ENCODE measurements at places on chromosomes 6 and 20.

DNA sequence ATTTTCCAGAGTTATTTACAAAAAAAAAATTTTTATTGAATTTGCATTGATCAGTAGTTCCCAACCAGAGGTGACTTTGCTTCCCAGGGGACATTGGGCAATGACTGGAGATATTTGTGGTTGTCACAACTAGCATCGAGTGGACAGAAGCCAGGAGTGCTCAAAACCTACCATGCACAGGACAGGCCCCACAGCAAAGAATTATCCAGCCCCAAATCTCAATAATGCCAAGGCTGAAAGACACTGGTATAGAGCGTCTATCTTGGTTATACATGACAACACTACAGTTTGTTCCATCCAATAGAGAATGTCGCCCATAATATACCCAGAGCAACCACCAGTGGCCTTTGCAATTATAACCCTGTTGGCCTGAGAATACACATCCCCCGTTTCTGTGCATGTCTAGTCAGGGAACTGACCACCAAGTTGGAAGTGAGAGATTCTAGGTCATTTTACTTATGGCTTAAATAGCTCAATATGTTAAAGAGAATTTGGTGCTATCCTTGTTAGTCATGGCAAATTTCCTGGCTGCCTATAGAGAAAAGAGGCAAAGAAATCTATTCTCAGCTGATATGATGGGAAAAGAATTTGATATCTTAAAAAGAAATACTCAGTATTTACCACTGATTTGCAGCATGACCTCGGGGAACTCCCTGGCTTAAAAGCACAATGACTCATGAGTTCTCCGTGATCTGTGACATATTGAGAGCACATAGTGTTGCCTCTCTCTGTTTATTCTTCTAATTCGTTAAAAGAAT is 76.0 kb upstream of the ADTRP start:
- peak; percentile 85 for DNase-seq

- DNase-seq = no peak
Observed at GRCh38 chr6:167572841-167573271, 248.0 kb downstream of the TTLL2 start.

GRCh38 chr20:1674361-1674760 is 16.8 kb upstream of the SIRPG start:
- DNase-seq = no peak

DNA sequence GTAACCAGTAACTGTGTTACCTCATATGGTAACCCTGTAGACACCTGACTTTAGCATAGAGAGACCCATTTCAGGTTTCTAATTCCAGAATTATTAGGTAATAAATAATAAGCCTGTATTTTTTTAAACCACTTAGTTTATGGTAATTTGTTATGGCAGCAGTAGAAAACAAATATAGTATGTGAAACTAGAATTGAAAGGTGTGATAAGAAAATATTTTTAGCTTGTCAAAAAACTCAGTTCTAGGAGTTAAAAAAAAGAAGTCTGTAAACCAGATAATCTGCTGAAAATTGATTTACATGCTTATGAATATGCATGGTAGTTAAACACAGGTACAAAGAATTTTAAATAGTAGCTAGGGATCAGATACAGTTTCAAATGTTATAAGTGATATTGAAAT is 695.0 kb upstream of the GJE1 start:
- DNase-seq = no peak

DNA sequence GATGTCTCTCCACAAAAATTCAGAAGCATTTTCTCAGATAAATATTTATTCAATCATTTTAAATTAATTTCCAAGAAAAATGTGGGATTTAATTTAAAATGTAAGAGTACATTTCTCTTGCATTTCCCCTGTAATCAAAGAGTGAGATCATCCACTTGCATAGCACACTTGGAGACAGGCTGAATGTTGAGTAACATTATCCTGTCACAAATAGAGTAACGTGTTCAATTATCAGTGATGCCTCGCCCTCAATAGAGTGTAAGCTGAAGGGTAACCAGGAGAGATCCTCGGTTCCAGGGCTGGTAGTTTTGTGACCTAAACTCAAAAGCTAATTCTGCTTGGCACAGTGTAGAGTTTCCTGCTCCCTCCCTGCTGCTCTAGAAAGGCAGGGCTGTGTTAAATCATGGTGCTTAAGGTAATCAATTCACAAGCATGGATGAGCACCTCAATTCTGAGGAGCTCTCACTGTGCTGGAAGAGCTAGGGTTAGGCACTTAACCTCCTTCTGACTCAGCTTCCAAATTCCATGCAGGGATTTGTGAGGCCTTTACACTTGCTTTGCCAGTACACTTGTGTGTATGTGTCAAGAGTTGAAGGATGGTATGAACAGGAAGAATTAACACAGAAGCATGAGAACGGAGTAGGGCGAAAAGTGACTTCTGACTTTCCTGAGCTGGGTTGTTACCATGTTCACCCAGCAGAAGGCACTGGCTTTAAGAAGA is 56.6 kb downstream of the MMUT start:
- DNase-seq = no peak

DNA sequence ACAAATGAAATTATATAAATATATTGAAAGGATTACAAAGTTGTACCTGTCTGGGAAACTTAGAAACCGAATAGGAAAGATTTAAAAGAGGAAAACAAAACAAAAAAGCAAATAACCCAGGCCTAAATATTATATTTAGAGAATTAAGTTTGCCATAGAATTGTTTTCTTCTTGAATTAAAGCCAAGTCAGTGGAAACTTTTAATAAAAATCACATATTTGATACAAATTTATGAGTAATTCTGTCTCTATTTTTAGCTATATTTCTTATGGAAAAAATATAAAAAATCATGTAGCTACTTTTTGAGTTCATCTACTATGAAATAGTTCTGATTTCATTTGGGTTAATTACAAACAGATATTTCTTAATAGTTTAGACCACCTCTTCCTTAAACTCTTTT is 470.2 kb upstream of the HSF2 start:
- DNase-seq = no peak

GRCh38 chr6:110319843-110320242 is 38.3 kb downstream of the METTL24 start:
- DNase-seq = no peak

DNA sequence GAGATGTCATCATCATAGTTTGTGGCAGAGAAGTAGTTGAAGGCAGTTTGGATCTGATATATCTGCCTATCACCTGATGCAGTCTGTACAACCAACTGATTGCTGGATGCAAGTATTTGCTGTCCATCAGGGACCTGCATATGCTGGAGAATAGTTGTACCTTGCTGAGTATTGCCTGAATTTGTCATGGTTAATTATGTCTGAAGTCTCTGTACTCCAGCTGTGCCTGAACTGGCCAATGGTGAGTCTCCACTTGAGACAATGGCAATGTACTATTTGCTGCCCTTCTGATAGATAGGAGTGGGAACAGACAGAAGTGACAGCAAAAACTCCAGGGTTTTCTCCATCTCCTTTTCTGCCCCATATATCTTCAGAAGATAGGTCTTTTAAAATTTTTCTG is 531.5 kb downstream of the EPHA7 start:
- DNase-seq = no peak

- no peak for DNase-seq
Observed at GRCh38 chr20:15199698-15200097, 862.3 kb upstream of the FLRT3 start.

DNA sequence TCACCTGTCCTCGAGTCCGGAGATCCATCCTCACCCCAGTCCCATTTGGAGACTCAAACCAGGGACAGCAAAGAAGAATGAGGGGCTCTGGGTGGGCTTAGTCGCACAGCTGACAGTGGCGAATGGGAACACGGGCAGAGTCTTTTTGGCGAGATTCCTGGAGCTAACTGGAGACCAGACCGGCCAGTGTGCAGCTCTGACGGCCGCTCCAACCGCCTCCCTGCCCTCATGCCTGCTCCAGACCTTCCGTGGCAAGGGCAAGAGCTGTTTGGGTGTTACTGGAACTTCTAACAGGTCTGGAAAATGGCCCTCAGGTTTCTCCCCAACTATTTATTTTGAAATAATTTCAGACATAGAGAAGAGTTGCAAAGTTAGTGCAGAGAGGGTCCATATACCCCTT is 75.6 kb downstream of the IRF4 start:
- DNase-seq = no peak

- DNase-seq = peak; percentile 52
Observed at GRCh38 chr6:36593569-36594028, 563 bp upstream of the SRSF3 start.

- DNase-seq = no peak
Observed at GRCh38 chr6:132316970-132317369, 84.3 kb downstream of the MOXD1 start.

DNA sequence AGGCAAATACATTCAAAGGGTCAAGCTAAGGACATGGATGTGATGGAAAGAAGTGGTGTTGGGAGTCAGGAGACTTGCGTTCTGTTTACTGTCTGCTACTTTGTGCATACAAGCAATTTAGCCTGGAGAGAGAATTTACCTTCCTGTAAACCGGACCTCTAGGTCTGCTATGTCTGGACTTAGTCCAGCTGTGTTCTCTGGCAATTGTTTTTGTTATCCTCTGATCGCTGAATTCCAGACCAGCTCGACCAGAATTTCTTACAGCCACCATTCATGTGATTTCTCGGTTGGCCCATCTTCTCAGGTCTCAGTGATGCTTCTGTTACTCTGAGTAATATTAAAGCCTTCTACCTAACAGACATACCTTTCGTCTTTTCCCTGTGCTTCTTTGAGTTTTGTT is 75.2 kb downstream of the LRRC1 start:
- DNase-seq = no peak

GRCh38 chr20:10247440-10247839 is 28.8 kb downstream of the SNAP25 start:
- DNase-seq = no peak

DNA sequence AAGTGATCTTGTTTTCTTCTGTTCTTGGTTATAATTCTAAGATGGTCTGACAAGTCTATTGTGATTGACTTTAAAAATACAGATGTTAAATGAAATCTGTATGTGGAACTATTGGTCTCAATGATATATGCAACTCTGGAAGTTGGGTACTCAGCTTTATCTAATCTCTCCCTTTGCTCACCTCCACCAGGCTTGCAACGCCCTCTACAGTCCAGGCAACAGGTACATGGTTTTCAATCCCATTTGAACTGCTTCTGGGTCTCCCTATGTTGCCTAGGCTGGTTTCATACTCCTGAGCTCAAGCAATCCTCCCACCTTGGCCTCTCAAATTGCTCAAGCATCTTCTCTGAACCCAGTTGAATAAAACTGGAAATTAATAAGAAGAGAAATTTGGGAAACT is 25.6 kb upstream of the HLA-DQB1 start:
- no peak for DNase-seq

DNA sequence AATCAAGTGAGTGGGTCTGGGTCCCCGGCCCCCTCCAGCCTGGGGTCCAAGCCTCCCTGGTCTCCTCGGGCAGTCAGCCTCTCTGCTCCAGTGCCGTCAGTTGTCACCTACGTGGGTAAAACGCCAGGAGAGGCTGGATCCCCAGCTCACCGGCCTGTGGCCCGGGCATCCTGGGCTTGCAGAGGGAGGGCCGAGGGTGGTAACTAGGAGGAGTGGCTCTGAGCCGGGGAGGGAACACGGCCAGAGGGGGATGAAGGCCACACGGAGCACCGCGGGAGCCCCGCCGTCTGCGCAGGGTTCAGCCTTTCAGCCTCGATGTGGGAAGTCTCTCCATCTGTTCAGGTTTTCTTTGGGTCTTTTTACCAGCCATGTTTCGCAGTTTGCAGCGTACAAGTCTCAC is 29.5 kb upstream of the BHLHE23 start:
- no peak for DNase-seq

DNA sequence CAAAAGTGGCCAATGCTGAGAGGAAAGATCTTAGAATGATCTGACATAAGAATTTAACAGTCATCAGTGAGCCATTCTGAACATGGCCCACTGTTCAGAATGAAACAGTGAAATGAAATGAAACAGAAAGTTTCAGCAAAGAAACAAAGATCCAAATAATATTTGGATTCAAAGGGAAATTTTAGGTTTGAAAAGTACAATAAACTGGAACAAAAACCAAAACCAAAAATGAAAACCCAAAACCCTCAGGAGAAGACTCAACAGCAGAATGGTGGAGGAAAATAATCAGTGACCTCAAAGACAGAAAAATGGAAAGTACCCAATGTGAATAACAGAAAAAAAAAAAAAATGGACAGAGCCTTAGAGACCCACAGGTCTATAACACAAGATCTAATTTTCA is 66.1 kb upstream of the EMILIN3 start:
- DNase-seq = peak; percentile 59

DNA sequence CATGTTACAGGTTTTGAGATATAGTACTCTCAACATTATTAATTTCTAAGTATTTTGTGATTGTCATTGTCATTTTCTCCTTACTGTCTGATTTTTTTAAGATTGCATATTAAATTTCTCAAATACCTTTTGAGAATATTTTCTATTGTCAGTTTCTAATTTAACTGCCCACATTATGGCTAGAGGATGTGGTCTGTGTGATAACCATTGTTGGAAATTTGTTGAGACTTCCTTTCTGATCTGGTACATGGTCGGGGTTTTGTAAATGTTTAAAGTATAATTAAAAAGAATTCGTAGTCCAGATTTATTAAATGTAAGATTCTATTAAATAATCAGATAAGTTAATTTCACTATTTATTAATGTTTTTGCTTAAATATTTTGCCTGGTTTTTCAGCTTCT is 60.1 kb downstream of the SLX4IP start:
- DNase-seq = no peak

- DNase-seq = no peak
Observed at GRCh38 chr20:31278178-31278577, 20.7 kb downstream of the DEFB115 start.

DNA sequence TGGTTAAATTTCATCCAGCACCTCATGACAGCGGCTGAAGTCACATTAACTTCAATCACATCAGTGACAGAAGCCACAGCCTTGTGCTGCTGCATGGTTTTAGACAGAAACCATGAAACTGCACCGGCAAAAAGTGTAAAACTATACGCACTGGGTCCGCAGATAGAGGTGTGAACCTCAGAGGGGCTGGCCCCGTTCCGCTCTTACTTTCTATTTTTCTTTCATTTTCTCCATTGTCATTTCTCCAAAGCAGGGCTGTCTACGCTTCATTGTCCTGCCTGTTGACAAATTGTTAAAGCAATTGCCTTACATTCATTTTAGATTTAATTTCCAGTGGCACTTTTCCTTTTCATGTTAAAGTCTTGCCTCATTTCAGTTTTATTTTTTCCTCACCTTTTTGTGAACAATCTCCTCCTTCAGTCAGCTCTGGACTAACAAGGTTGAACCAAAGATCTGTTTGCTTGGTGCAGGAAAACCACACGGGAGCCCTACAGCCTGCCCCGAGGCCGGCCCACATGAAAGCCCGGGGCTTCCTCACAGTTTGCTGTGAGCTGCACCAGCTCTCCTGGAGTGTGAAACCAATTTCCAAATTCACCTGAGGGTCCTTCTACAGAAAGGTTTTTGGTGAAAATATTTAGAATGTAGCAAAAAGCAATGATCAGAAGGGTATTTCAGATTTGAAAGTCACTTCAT is 63.7 kb downstream of the PRR18 start:
- no peak for DNase-seq

Data from inflammatory macrophage treated with lipopolysaccharide for 4 hours (primary cell).